ENCODE measurements at places on chromosomes 7 and 10.

- DNase-seq, result no peak
Observed at GRCh38 chr7:151735186-151735850, 141.6 kb downstream of the PRKAG2 start.

- no peak for DNase-seq
Observed at GRCh38 chr7:57216340-57216739, 84.1 kb upstream of the ZNF479 start.

- DNase-seq, result no peak
Observed at GRCh38 chr10:78196964-78197363, 163.3 kb downstream of the RPS24 start.

DNA sequence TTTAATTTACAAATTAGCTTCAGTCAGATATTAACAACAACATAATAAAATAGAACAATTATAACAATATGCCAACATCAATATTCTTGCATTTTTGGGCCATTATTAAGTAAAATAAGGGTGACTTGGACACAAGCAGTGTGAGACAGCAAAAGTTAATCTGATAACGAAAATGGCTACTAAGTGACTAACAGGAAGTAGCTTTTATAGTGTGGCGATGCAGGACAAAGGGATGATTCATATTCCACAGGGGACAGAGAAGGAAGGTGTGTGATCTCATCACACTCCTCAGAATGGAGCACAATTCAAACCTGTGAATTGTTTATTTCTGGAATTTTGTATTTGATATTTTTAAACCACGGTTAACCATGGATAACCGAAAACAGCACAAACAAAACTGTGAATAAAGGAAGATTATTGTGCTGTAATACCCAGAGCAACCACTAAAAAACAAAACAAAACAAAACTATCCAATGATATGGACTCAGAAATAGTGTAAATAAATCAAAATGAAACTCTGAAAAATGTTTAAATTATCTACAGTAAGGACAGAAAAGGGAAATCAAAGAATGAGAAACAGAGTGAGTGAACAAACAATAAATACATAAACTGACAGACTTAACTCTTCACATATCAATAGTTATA lies 66.9 kb upstream of the TFEC start:
- no peak for DNase-seq

GRCh38 chr10:102927311-102928010 lies 9.4 kb downstream of the CNNM2 start:
- DNase-seq, result no peak

DNA sequence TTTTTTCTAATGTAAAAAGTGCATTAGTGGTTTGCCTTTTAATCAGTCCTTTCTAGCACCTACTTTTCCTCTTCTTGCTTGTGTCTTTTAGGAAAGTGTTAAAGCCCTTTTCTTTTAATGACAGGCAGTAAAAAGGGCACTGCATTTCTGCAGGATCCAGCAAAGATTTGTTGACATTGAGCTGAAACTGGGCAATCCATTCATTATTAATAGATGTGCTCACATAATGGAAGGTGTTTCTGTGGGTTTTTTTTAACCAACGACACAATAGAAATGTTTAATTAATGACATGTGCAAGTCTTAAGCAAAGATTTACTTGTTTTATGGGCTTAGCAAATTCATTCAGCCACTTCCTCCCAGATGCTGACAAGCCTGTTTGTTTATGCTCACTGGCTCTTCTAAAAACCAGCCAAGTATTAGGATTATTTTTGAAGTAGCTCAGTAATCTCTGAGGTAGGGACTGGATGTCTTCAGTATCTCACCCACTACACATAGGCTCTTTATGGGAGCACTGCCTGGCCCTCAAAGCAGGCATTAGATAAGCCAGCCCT lies 1201.1 kb downstream of the SORCS1 start:
- no peak for DNase-seq

- DNase-seq, result no peak
Observed at GRCh38 chr10:72956001-72956400, 1.4 kb upstream of the PLA2G12B start.

- DNase-seq, result no peak
Observed at GRCh38 chr7:145845345-145845744, 271.3 kb upstream of the CNTNAP2 start.

- DNase-seq, result no peak
Observed at GRCh38 chr10:103445366-103445765, 6.8 kb downstream of the CALHM2 start.

- DNase-seq, result no peak
Observed at GRCh38 chr7:47038621-47039020, 543.3 kb downstream of the TNS3 start.

- no peak for DNase-seq
Observed at GRCh38 chr10:43845121-43845520, 196.4 kb upstream of the ZNF32 start.

Data from GM19239 (cell line).